T-helper 22 cell (primary cell): ENCODE measurements at places on chromosomes 3 and 15.

DNA sequence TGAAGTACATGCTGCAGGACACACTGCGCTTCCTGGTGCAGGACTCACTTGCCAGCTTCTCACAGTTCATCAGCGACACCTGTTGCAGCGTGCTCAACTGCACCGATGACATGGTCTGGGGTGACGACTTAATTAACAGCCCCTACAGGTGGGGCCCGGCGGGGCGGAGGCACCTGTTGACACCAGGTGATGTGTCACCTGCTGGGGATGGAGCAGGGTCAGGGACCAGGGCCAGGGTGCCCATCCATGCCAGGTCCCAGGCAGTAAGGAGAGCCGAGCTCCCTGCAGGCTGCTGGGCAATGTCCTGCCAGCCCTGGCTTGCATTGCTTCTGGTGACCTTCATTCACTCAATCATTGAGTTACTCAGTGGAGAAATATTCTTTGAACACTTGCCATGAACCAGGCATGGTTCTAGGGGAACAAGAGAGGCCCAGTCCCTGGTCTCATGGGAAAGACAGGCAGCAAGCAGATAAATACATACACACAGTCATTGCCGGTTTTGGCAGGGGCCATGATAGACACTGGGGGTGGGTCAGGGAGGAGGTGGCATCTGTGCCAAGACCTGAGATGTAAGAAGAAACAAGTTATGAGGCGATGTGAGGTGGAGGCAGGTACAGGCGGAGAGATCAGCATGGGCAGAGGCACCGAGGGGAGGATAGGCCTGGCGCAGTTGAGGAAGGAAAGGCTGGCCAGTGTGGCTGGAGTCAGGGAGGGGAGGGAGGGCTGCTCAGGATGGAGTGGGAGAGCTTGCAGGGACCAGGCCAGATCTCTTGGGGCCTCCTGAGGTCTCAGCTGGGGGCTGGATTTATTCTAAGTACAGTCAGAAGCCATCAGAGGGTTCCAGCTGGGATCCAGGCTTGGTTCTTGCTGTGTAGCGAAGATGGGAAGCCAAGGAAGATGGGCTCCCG lies 30.8 kb downstream of the DNAH1 start:
- no peak for DNase-seq

DNA sequence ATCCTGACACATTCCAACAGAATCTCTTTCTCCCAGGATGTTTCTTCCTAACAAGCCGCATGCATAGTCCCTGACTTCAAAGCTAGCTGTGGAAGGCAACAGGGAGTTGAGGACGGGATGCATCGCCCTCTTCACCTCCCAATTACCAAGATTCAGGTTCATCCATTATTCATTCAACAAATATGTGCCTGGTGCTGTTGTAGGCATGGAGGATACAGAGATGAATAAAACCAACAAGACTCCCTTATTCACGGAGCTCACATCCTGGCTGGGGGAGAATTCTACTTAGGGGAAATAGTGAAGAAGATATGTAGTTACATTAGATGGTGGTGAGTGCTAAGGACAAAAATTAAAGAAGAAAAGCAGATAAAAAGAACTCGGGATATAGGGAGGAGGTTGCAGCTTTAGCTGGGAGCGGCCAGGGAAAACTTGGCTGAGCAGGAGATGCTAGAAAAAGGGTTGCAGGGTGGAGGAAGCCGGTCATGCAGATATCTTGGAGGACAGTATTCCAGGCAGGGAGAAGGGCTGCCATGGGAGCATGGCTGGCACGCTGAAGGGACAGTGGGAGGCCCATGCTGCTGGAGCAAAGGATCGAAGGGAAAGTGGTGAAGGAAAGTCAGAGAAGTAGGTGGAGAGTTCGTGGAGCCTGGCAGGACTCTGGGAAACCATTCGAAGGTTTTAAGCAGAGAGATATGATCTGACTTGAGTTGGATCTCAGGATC lies 5.0 kb downstream of the ITGB5 start:
- DNase-seq, result no peak

- no peak for DNase-seq
Observed at GRCh38 chr15:38553071-38553470, 11.5 kb downstream of the RASGRP1 start.

DNA sequence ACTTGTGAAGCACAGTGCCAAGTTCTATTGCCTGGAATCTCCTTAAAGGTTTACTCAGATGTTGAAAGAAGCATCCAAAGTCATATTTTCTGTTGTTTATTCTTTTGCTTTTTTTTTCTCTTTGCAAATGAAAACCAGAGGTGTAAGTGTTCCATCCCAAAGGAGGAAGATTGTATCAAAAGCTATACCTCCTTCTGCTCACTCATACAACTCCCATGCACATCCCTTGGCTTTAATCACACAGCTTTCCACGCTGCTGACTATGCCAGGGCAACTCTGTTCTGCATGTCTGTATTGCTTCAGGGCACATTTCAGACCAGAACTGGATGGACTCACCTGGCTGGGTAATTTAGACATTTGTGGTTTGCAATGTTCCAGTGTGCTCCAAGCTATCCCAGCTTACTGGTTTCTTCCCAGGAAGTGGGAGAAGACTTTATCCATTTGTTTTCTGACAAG lies 399.6 kb upstream of the TBL1XR1 start:
- no peak for DNase-seq

GRCh38 chr15:63940966-63941620 lies 105.2 kb downstream of the DAPK2 start:
- no peak for DNase-seq

DNA sequence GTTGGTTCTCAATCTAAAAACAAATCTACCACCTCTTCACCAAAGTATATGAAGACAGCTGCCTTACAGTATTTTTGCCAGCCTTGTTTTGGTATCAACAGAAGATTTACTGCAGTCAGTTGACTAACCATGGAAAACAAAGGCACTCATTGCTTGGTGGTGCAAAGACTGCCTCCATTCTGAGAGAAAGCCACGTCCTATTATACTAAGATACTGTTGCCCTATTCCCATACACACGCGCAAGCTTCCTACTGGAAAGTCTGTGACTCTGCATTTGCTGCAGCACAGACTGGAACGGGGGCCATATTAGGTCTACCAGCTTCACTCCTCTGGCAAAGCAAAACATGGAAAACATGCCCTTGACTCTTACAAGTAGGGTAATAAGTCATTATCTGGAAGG lies 18.0 kb downstream of the MTMR10 start:
- no peak for DNase-seq

GRCh38 chr15:81724536-81724935 lies 321.3 kb downstream of the MEX3B start:
- DNase-seq, result no peak

DNA sequence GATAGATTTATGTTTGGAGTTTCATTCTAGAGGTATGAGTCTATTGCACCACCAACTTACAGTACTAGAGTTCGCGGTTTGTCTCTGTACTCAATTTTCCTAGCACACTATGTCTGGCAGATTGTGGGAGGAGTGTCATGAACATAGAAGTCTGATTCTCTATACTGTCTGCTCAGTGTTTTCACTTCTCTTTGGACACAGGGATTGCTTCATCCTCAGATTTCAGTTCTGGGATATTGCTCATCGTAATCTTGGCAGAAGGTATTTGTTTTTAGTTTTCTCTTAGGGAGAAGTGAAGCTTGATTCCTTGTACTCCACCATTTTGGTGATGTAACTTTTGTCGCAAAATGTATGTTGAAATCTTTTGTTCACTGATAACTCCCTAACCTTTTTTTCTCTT lies 27.8 kb upstream of the AZI2 start:
- no peak for DNase-seq

- no peak for DNase-seq
Observed at GRCh38 chr3:123791417-123791816, 92.7 kb downstream of the MYLK start.

DNA sequence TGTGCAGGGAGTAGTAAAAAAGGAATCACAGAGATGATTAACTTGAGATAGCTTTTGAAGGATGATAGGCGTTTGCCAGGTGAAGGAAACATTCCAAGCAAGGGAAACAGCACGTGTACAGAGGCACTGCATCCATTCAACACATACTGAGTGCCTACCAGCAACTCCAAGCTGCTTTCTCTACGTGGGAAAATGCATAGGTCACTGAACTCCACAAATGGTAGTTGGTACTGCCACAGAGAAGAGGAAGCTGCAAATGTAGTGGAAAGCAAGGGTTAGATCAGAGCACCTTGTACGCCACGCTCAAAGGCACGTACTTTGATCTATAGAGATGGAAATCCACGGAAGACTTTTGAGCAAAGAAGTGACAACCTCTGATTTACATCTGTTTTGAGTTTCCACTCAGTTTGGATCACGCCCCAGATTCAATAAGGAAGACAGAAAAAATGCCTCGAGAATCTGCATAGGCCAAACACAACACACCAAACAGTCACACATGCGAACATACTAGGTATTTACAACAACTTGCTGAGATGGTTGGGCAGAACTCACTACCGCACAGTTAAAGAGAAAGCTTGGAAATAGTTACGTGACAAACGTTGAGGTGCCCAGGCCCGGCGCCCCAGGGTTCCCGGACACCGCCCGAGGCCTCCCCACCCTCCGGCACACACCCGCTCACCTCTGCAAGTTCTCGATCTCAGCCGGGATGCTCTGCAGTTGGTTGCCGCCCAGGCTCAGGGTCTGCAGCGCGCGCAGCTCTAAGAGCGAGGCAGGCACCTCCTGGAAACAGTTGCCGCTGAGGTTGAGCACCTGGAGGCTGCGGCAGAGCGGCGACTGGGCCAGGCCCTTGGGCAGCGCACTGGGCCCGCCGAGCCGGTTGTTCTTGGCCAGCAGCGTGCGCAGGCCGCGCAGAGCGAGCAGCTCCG lies 826 bp downstream of the LRRC58 start:
- no peak for DNase-seq

DNA sequence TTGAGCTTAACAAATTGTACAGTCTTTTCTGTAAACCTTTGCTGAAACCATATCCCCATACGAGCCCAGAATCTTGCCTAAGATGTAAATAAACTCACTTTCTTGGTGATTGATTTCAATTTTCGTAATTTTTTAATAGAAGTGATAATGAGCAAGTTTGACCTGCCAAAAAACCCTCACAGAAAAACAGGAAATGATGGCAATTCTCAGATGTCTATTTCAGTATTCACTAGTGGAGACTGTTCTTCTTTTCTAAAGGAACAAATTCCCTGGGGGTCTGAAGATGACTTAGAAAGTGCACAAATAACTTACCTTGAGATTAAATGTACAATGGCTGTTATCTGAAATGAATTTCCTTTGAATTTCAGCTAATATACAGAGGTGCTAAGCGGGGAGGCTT lies 116.5 kb upstream of the CMC1 start:
- DNase-seq, result no peak

- DNase-seq, result no peak
Observed at GRCh38 chr3:33834096-33834453, 35.6 kb downstream of the PDCD6IP start.

GRCh38 chr3:156693166-156693565 lies 18.8 kb downstream of the TIPARP start:
- no peak for DNase-seq

- no peak for DNase-seq
Observed at GRCh38 chr3:71026634-71027578, 556.6 kb downstream of the FOXP1 start.

DNA sequence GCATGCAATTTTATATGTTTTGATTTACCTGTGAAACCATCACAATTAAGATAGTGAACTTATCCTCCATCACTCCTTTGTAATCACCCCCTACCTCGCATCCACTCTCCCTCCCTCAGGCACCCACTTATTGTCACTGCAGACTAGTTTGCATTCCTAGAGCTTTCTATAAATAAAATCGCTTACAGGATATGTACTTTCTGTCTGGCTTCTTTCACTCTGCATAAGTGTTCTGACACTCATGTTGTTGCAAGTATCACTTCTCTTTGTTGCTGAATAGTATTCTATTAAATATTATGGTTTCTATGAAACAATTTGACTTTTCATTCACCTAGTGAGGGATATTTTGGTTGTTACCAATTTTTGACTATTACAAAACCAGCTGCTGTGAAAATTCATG lies 139.3 kb downstream of the RSRC1 start:
- no peak for DNase-seq

DNA sequence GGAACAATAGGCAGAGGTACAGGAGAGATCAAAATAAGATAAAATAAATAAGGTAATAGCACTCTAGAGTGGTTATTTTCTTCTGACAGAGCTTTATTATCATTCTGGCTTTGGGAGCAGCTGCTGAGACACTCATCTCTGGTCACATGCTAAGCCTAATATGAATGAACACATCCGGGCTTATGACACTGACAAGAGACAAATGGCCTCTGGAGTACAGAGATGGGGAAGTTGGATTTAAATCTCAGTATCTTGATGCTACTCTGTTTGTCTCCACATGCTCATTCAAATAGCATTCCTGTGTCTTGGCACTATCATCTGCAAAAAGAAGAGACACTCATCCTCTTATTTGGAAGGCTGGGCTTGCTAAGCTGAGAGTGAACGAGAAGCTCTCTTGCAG lies 55.6 kb downstream of the TMEM45A start:
- DNase-seq, result no peak

DNA sequence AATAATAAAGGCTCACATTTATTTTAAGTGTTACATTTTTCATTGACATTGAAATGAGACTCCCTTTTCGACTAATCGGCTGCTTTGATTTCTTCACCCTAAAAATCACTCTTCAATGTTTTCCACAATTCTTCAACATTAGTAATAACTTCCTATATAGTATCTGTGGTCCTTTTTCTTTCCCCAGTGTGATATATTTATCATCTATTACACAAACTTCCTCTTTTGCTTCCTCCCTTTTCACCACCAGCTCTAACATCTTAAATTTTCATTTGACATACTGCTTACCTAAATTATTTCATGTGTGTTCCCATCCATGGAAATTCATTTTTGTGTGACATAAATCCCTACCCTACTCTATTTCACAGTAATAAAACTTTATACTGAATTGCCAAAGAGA lies 244.4 kb downstream of the TIGIT start:
- no peak for DNase-seq

- DNase-seq, result no peak
Observed at GRCh38 chr3:13397316-13397715, 22.8 kb downstream of the NUP210 start.

DNA sequence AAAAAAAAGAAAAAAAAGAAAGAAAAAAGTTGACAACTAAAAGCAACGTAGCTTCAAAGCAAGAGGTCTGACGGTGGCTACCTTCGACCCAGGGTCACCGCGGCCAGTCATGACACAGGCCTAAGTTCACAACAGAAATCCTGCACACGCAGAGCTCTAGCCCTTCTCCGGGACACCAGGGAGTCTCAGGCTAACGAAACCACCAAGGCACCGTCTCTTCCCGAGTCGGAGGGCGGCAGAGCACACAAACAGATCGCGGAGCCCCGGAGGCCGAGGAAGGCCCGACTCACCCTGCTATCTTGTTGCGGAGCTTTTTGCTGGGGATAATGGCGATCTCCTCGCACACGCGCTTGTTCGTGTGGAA lies 584 bp downstream of the RPS17 start:
- no peak for DNase-seq

DNA sequence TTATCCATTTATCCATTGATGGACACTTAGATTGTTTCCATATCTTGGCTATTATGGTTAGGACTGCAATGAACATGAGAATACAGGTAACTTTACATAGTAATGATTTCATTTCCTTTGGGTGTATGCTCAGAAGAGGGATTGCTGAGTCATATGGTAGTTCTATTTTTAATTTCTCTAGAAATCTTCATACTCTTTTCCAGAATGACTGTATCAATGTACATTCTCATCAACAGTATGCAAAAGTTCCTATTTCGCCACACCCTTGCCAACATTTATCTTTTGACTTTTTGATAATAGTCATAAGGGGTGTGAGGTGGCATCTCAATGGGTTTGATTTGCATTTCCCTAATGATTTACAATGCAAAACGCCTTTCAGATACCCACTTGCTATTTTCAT lies 6.2 kb upstream of the NIPA1 start:
- DNase-seq, result no peak

GRCh38 chr3:151795276-151795675 lies 18.6 kb upstream of the AADAC start:
- DNase-seq, result no peak

- no peak for DNase-seq
Observed at GRCh38 chr15:26261413-26261812, 398.3 kb upstream of the ATP10A start.
